NCI-H748 treated with DMSO at 0.1 percent for 48 hours (cell line): ENCODE measurements at places on chromosomes 3 and 15.

DNA sequence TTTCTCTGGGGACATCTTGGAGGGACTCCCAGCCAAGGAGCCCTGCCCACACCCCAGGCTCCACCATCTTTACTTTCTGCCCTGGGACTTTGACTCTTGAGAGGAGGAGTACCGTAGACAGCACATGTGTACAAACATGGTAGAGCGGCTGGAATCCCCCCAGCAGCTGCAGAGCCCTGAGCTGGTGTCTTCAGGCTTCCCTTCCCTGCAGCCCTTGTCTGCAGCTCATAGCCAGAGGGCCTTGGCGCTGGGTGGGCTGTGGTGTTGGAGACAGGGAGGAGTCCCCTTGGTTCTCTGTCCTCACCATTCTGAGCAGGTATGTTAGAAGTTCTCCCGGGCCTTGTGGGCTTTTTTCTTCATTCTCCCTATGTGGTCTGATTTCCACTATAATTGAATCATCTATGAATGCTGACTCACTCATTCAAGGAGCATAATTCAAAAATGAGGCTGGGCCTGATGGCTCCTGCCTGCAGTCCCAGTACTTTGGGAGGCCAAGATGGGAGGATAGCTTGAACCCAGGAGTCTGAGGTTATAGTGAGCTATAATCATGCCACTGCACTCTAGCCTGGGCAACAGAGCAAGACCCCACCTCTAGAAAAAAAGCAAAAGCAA, 97.8 kb upstream of the MEF2A start:
- DNase-seq, result no peak

- no peak for DNase-seq
Observed at GRCh38 chr15:99438691-99439523, 126.9 kb upstream of the MEF2A start.

- DNase-seq, result no peak
Observed at GRCh38 chr15:93553167-93553935, 464.3 kb upstream of the RGMA start.

GRCh38 chr3:40096661-40097111, 212.8 kb upstream of the EIF1B start:
- no peak for DNase-seq

DNA sequence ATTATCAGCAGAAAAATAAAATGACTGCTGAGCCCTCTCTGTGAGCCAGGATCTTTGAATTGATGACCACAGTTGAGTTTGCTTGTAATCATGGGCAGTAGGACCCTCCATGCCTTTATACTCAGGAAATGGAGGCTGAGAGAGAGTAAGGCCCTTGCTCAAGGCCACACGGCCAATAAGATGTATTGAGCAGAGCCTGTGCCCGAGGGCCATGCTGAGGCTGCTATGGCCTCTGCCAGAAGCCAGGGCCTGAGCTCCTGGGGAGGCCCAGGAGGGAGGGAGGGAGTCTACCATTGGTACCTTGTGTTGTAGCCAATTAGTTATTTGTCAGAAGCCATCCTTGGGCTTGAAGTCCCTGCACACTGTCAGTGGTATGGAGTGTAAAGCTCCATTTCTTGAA, 151.4 kb downstream of the DNAJB8 start:
- no peak for DNase-seq

GRCh38 chr3:107413264-107413663, 36.0 kb downstream of the CCDC54 start:
- no peak for DNase-seq

GRCh38 chr15:57213862-57214261, 162.4 kb upstream of the CGNL1 start:
- peak; percentile 55 for DNase-seq

DNA sequence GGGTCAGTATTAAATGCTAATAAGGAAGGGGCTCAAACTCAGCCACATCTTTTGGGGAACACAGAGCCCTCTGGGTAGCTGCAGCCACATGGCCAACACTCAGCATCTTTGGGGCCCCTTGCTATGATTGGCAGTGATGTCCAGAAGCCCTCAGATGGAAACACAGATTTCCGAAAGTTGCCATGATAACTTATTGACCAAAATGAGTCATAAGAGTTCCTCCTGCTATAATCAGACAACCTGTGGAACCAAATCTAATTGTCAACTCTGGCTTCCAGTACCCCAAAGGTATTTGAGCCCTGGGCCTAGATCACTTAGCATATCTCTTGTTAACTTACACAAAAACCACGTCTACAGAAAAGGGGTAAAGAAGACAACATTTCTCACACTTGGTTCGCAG, 392.2 kb downstream of the KCNH8 start:
- no peak for DNase-seq

DNA sequence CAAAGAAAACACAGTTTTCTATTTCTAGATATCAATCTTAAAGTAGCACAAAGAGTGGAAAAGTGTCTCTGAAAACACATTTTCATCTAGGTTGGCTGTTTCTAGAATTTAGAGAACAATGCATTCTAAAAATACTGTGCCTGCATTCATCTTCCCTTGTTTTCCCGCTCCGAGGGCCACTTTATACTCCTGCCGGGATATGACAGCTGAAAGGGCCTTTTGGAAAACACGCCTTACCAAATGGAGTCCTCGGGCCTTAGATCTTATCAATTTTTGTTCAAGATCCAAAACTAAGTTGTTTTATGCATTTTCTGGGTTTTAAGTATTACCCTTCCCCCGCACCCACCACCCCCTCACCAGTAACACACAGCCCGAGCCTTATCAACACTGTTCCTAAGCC, 47.9 kb upstream of the ARHGEF3 start:
- no peak for DNase-seq

- no peak for DNase-seq
Observed at GRCh38 chr3:189282741-189283140, 111.0 kb downstream of the TPRG1 start.

- DNase-seq, result no peak
Observed at GRCh38 chr15:60853109-60853508, 374.2 kb upstream of the ICE2 start.

GRCh38 chr15:96947296-96948229, 617.1 kb downstream of the NR2F2 start:
- no peak for DNase-seq

GRCh38 chr3:88219138-88219792, 69.5 kb downstream of the C3orf38 start:
- peak; percentile 62 for DNase-seq

GRCh38 chr3:158085358-158085757, 20.9 kb downstream of the SHOX2 start:
- no peak for DNase-seq

DNA sequence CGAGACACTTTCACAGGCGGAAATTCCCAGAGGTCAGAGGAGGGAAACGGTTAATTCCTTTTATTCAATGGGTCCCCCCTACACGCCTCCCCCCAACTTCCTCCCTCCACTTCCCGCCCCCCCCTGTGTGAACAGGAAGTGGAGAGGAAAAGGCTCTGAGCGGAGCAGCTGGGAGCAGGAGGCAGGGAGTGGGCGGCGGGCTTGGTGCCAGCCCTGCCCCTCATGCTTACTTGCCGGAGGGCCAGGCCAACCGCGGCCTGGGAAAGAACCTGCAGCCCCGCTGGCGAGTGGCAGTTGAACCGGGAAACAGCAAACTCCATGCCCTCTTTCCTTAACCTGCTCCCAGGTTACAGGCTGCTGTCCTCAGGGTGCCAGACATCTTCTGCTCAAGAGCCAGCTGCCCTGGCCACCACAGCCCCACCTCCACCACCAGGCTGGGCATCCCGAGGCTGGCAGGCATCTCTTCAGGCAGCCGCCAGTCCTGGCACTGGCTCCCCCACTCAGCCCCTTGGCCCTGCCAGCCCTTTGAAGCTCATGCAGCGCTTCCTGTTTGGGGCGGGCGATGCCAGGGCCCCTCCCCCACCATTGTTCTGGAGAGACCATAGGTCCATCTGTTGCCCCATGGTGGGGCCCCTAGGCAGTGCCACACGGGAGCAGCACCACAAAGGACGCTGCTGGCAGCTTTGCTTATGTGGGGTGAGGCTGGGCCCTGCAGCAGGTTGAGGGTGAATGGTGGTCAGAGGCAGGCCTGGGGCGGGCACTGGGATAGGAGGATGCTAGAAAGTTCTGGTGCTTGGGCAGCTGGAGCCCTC, 12.9 kb downstream of the VPS18 start:
- DNase-seq, result no peak

DNA sequence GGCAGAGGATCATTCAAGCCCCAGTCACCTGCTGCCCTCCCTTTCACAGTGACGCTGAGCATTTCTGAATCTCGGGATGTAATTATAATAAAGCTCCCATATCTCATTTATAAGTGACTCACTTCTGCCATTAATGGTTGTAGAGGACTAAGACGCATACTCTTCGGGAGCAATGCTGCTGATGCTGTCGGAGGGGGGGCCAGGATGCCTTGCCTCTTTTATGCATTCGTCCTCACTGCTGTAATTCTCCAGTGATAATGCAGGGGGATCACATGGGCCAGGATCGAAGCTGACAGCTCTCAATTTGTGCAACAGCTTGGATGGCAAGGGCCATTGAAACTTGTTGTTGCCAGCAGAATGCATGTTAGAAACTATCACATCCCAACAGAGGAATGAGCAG, 3.1 kb downstream of the HRH1 start:
- no peak for DNase-seq

DNA sequence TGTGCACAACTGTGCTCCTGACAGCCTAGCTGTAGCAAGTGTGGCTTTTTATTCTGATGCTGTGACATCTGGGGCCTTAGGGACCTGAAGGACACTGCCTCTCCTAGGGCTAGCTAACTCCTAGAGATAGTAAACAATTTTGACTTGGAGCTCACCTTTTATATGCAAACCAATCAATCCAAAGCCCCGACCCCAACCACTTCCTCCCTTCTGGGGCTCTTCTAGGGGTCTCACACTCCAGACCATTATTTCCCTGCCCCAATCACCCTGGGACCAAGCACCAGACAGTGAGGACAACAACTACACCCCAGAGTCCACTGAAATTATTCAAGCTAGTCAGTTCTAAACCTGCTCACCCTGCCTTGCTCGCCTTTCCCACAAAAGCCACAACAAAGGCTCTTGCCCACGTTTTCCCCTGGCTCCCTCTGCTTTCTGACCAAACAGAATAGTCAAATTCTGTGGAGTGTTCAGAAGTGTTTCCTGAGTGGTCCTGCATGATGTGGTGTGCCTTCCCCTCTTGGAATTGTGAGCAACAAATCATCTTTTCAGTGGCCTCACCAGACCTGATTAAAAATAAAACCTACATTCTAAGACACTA, 84.2 kb upstream of the WNT5A start:
- no peak for DNase-seq

- no peak for DNase-seq
Observed at GRCh38 chr3:179081885-179082284, 10.3 kb upstream of the ZMAT3 start.

- DNase-seq, result no peak
Observed at GRCh38 chr15:87704276-87704675, 552.3 kb downstream of the NTRK3 start.

- DNase-seq, result no peak
Observed at GRCh38 chr3:141625506-141625905, 112.6 kb upstream of the RNF7 start.

GRCh38 chr3:8864402-8865350, 95.3 kb upstream of the OXTR start:
- DNase-seq, result no peak

DNA sequence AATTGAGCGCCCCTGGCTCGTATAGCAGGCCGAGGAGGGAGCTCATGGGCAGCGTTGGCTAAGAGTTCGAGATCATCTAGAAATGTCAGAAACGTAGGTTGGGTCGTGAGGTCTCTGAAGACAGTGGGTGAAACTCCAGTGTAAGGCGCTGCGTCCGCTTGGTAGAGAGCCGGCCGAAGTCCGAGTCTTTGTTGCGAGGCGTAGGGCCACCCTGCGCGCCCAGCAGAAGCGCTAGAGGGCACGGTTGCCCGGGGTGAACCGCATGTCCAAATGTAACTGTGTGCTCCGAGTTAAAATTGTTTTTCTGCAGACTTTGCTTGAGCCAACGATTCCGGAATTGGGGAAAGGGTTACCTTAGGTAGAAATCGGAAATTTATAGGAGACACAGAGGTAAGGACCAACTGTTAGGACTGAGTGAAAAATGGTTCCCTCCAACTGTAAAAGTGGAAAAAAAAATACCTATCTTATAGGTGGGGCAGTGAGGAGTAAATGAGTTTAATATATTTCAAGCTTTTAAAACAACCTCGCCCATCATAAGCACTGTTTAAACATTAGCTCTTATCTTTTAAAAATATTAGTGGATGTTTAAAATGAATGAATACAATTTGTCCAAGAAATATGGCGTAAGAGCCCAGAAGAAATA, 993 bp upstream of the SIAH2 start:
- peak; percentile 35 for DNase-seq

GRCh38 chr3:100005665-100006393, 108.5 kb downstream of the FILIP1L start:
- no peak for DNase-seq

GRCh38 chr3:187804120-187804744, 59.0 kb upstream of the BCL6 start:
- no peak for DNase-seq

DNA sequence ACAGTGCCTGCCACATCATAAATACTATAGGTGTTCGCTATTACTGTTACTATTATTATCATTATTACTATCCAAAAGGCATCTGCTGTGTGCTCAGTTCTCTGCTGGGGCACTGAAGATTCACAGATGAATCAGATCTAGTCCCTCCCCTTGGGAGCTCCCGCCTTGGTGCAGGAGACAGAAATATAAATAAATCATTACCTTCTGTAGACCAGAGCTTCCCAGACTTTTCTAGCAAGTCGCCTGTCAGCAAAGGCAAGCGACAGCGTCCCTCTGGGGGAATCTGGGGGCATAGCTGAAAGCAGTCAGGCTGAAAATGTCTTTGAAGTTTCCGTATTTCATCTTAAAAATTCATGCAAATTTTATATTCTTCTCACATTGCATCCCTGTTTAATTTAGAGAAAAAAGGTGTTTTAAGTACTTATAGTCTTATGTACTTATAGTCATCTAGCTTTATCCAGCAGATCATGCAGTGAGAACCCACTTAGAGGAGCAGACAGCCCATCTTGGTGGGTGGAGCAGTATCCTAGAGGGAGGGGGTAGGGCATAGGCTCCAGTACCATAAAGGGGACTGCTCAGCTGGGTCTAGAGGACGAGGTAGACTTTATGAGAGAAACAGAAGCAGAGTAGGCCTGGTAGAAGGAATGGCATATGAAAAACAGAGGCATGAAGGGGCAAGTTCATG, 10.4 kb upstream of the BRPF1 start:
- no peak for DNase-seq

DNA sequence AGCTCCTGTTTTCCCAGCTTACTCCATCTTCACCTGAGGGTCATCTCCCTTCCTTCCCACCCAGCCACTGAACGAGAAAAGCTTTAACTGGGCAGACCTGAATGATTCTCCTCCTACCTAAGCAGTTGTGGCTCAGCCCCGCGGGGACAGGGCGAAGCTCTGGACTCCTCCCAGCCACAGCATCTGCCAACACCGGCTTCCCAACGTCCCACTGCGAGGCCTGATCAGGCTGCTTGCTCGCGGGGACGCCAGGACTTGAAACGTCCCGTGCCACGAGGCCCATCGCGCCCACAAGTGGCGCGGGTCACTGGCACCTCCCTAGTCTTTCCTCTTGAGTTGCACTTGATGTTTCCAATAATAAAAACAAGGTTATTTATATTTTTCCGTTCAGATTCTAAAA, at the start of gene SPATA16:
TSS of gene SPATA16 (minus strand) at position 250 of the 400 bp plus-strand sequence. CDS start 23,504 bp downstream, outside the sequence.
- no peak for DNase-seq

GRCh38 chr3:142270407-142270806, 45.0 kb upstream of the GK5 start:
- DNase-seq, result no peak

- DNase-seq, result no peak
Observed at GRCh38 chr3:6608843-6609242, 252.1 kb upstream of the GRM7 start.
